Stimulated activated CD8-positive, alpha-beta memory T cell treated with anti-CD3 and anti-CD28 coated beads, Interleukin-7, amount 100 ng/mL, for 48 hours (primary cell): ENCODE measurements at places on chromosomes 6 and 20.

- DNase-seq = no peak
Measured at GRCh38 chr6:43074847-43075669, 1.1 kb upstream of the PTK7 start.

- no peak for DNase-seq
Measured at GRCh38 chr20:667351-668034, 8.1 kb downstream of the SCRT2 start.

DNA sequence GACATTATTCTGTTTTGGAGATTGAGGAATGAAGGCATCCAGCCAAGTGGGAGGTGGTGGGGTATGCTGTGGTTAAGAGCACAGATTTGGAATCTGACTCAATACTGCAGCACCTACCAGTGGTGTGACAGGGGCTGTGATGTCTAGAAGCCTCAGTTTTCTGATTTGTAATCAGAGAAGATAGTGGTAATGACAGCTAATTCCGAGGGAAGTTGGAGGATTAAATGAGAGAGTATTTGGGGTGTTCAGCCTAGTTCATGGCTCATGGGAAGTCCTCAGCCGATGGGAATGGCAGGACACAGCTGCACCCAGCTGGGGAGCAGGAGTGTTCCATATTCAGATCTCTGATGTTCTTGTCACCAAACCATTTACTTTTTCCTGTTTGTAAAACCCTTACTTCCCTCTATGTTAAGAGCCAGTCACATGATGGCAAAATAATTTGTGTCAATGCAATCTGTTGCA lies 9.3 kb downstream of the SLC9A8 start:
- DNase-seq = no peak

DNA sequence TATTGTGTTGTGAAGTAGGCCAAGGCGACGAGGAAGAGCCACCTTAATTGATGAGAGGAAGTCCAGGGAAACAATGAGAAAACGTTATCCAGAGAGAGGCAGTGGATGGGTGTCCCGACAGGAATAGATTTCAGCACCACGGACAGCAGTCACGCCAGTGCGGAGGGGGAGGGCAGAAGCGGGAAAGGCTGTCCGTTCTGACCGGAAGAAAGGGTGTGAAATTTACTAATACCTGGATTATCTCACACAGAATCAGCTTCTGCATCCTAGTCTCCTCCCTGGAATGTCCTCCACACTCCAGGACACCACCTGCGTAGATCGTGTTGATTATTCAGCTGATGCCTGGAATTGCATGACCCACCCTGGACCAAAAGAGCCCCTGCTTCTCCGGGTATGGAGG lies 7.4 kb upstream of the BPIFA3 start:
- no peak for DNase-seq

GRCh38 chr6:32969685-32970412 lies 1.5 kb downstream of the BRD2 start:
- DNase-seq = peak; percentile 78

DNA sequence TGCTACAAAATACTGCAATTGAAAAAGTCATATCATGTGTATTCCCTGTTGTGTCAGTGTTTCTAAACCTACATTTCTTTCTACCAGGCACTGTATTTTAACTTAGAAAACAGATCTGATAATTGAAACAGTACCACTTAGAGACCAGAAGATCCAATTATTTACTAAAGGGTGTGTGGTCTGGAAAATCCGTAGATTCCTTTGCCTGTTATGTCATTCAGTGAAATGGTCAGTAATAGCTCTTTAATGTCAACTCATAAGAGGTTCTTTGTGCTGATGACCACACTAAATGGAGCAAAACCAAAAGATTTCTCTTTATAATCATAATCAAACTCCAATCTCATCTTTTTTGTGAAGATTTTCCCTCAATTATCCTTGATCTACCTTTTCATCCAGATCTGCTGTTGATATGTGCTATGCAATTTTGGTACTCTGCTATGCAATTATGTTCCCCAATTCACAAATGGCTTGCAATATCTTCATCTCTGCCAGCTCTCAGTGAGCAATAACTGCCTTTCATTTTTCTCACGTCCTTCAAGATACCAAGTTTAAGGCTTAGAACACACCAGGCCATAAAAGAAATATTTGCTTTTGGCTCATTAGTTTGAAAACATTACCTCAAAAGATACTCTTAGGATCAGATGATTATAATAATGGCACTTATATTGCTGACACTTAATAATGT lies 165.5 kb downstream of the MOXD1 start:
- no peak for DNase-seq

DNA sequence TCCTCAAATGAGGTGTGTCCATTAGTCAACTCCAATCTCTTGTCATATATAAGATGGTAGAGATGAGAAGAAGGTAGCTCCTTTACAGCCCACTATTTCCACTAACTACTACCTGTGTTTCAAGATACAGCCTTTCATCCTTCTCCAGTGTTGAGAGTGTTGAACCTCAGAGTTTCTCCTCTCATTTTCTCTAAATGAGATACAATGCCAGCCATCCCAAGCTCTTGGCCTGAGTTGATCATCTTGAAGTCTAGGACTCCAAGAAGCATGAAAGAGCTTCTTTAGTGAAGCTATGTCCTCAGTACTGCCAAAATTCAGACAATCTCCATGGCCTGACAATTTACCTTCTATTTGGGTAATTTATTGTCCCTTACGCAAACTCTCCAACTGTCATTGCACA lies 548 bp upstream of the HLA-DRA start:
- DNase-seq = no peak

GRCh38 chr20:57698867-57699275 lies 10.9 kb downstream of the PMEPA1 start:
- DNase-seq = peak; percentile 11

GRCh38 chr6:137246791-137247202 lies 27.6 kb upstream of the IFNGR1 start:
- DNase-seq = no peak

DNA sequence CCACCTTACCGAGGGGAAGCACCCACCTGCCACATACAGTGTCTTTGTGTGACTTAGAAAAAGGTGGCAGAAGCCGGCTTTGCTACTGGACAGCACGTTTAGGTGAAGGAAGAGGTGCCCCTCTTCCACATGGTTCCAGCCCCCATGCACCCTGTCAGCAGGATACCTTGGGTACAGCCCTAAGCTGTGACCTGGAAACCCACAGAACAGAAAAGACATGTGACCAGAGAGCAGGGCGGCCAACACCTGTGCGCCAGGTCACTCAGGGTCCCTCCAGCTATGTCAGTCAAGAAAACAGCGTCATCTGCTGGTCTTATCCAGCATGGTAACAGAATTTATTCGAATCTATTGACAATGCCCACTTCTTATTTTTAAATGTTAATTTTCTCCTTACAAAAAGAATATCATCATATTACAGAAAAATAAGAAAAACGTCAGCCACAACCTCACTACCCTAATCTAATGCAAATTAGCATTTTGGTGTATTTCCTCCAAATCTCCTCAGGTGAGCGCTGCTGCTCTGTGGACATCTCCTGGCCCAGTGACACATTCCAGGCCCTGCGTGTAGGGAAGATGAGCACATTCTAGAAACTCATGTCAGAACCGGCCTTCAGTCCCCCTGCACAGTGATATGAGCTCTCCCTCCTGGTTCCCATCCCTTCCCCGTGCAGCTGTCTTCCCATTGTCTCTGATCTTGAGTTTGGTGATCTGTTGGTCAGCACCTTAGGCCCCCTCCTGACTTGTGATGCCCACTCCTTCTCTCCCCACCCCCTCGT lies 37.2 kb downstream of the GTF2H5 start:
- DNase-seq = no peak

GRCh38 chr6:157457787-157458186 lies 76.8 kb downstream of the ZDHHC14 start:
- no peak for DNase-seq
